Forelimb muscle (tissue), 1 donor: ENCODE measurements at places on chromosomes 2 and 18. TPM values are rescaled to one million over a fixed set of nuclear protein-coding genes. Genes with fewer than 3 reads are reported as not detected.

Gene OSBPL6
- polyA plus RNA-seq = 6.2 TPM

Gene IFIH1
- 2.3 TPM for polyA plus RNA-seq

Gene SOCS6
- 15.5 TPM for polyA plus RNA-seq

Gene B3GNT7
- polyA plus RNA-seq = 0.48 TPM

Gene CYP1B1
- 1.7 TPM for polyA plus RNA-seq

Gene TUBA4B
- 0.20 TPM for polyA plus RNA-seq

Gene COLEC12
- 38.7 TPM for polyA plus RNA-seq

Gene LBH
- polyA plus RNA-seq = 17.4 TPM

Gene PLA2R1
- polyA plus RNA-seq = 1.9 TPM

Gene DSG4
- not detected for polyA plus RNA-seq

Gene BOK
- 63.4 TPM for polyA plus RNA-seq

Gene RTP5
- polyA plus RNA-seq = 0.08 TPM

Gene CELF4
- polyA plus RNA-seq = 1.1 TPM

Gene ERBB4
- polyA plus RNA-seq = 8.8 TPM

Gene DOCK10
- polyA plus RNA-seq = 16.3 TPM

DNA sequence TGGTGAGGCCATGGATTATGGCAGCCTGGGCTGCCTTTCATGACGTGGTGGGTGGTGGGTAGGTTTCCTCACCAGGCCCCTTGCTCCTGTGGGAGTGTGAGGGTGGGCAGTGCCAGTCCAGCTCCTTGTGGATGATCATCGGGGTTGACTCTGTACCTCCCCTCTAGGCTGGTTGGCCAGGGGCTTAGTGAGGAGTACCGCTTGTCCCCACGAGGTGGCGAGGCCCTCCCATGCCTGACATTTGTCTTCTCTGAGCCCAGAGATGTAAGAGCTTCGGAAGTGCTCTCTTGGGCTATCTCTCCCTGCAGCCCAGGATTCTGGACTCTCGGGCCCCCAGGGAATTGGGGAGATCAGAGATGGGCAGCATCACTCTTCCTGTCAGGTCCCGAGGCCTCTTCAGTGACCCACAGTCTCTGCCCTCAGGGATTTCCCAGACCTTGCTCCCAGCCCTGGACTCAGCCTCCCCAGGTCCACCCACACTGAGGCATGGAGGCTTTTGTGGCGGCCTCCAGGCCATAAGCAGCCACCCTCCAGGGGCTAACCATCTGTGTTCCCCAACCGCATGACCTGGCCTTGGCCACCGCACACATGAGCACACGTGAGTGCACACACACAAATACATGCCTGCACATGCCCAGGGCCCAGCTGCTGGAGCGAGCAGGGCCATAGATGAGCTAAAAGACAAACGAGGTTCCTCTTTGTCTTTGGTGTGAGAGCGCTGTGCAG is 6.5 kb downstream of the SPR start:
- no peak for DNase-seq

GRCh38 chr2:108988796-108989713 is at the start of gene EDAR:
Gene EDAR (minus strand): TSS chr2:108989220. CDS start chr2:108931014, 58,206 bp downstream.
- DNase-seq = no peak

DNA sequence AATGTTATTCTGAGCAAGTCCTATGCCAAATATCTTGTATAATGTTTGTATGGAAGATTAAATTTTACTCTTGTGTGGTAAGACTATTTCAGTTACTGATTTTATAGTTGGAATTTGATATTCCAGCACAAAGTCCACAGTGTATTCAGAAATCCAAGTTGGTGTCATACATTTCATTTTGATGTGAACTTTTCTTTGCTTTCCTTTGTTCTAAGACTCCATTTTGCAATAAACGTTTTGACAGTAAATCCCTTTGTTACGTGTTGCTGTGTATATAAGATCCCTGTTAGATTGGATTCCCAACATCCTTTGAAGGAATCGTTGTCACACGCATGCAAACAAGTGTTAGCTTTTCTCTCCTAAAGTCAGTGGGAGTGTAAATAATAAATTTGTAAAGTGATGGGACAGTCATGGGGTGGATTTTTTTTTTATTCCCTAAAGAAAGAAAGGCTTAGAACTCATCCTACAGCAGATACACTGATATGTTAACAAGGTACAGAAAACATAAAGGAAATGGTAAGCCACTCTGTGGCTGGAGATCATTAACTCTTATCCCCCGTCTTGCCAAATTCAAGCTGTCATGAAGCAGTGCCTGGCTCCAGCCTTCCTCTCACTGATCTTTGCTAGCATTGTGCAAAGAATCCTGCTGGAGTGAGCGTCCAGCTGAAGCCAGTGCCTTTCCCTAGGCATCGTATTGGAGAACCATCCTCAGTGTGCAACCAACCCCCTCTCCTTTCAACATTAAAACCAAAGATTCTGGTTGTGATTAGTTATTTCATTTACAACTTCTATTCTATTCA is 127.6 kb upstream of the CDCA7 start:
- no peak for DNase-seq

DNA sequence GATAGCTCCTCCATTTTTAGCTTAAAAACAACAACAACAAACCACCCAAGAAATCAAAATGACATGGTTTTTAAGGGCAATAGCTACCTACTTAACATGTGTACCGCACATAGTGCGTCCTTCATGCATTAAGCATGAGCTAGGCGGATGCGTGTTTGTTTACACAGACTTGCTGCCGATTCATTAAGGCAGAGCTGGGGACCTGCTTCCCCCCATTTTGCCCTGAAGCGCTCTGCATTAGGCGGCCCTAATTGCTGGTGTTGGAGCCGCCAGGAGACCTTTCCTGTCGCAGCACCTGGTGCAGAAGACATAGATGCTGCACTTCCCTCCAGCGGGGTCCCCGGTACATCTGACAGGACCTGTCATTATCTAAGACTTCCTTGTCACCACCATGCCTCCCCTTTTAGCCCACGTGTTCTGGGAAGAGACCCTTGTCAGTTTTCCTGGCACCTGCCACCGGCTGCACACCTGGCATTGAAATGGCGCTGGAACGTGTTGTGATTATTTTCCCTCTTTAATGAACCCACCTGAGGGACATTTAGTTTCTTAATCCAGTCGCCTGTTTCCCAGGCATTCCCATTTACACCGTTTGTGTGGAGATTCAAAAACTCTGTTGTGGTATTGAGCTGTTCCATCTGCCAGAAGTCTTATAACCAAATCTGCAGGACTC is 261.1 kb upstream of the RAB12 start:
- no peak for DNase-seq

GRCh38 chr18:49250816-49251388 is 209.5 kb downstream of the DYM start:
- no peak for DNase-seq

DNA sequence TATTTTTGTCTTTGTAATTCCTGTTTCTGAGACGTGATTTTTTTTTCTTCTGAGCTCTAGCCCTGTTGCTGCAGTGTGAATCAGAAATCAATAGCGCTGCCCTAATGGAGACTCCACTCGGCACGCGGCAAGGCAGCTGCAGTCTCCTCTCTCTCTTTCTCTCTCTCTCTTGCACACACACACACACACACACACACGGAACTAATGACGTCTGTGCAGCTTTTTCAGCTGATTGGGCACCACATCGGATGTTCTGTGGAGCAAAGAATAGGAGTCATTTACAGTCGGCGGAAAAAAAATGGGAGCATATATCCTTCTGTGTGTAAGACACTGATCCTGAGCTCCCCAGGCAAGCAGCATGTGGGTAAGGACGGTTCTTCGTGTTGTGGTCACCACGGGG is 2.0 kb upstream of the MYT1L start:
- DNase-seq = no peak

DNA sequence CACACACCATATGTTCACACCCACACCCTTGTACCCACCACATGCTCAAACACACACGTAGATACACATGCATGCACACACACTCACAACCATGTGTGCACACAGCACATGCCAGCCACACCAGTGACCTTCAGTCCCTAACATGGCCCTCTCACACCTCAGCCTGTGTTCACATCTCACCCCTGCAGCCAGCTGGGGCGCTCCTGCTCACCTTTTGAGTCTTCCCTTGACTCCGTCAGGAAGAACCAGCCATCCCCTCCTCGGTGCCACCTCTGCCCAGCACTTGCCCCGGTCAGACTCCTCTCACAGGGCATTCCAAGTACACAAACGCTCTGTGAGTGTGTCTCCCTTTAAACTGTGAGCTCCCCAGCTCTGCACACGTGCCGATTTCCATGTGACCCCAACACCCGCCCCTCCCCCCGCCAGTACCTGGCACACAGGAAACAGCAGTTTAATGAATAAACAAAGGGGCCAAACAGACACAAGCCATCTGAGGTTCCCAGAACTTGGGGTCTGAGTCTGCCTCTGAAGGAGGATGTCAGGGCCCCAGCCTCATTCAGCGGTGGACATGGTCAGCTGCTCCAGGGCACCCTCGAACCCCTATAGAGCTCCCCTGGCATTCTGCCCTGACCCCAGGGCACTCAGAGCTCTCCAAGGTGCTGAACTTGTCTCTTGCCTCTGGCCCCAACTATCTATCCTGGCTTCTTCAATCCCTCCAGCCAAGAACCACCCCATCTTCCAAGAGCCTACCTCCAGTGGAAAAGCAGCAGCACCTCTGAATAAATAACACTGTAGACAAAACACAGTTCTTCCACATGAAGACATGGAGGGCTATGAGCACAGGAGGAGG is 252.9 kb downstream of the ATAD2B start:
- DNase-seq = no peak

DNA sequence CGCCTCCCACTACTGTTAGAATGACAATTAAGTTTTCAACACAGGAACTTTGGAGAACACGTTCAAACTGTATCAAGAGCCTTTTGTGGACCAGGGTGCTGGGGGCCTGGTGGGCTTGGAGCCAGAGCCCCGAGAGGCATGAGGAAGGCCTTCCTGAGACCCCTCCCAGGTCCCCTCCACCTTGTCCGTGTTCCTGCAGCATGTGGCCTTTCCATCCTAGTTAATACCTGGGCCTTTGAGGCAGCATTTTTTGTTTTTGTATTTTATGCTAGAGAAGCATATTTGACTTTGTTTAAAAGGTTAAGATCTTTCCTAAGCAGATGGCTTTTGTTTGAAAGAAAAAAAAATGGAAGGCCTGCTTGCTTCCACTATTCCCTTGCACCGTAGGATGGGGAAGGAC is 68.0 kb downstream of the INPP4A start:
- no peak for DNase-seq

DNA sequence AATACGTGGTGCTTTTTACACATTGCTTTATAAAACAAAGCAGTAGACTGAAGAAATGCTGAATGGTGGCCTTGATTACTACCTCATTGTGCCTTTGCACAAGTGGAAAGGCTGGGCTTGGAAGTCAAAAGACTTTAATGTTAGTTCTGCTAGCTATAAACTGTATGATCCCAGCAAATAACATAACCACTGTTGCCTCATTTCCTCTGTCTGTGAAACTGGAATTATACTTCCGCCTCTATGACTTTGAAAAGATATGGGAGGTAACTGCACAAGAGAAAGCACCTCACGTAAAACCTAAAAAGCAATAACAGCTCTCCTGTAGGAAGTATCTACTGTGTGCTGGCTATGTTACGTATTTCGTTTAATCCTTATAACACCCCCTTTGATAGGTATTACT is 43.4 kb upstream of the DSC1 start:
- DNase-seq = no peak

DNA sequence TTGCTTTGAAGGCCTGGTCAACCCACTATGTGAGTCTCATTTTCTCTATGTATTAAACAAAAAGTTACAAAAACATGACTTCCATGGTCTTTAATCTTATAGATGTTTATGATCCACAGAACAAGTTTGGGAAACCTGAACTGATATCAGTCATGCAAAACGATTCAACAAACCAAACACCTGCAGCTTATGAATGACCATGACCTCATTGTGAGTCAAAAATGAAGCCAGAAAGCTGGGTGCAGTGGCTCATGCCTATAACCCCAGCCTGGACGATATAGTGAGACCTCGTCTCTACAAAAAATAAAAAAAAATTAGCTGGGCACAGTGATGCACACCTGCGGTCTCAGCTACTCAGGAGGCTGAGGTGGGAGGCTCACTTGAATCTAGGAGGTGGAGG is 270.4 kb upstream of the CCDC68 start:
- DNase-seq = no peak

GRCh38 chr2:42193722-42194187 is 24.6 kb downstream of the EML4 start:
- DNase-seq = no peak

- no peak for DNase-seq
Measured at GRCh38 chr2:28962505-28962904, 18.6 kb upstream of the TOGARAM2 start.

GRCh38 chr2:38026846-38027245 is 49.1 kb downstream of the CYP1B1 start:
- DNase-seq = no peak

- no peak for DNase-seq
Measured at GRCh38 chr18:44889111-44889510, 208.4 kb downstream of the SETBP1 start.

GRCh38 chr2:208643145-208643544 is 236.6 kb downstream of the PTH2R start:
- no peak for DNase-seq

GRCh38 chr2:151860613-151861146 is 32.5 kb upstream of the ARL5A start:
- DNase-seq = no peak

DNA sequence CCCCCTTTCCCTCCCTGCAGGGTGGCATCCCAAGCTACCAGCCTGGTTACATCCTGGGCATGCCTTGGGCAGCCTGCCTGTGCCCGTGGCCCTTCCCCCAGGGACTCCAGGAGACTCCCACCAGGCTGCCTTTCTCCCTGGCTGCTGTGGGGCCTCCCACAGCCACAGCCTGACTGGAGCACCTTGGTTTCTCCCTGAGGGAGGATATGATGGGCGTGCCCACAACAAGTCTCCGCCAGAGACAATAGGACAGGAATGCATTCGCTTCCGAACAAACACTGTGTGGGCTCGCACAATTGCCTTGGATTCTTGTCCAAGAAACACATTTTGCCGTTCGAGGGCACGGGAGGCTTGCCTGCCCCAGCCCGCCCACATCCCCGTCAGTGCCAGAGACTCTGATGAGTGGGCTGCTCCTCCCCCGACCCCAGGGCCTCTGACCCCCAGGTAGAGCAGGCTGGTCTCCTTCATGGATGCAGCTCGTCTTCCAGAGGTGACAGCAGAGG is 102.1 kb downstream of the SMAD7 start:
- DNase-seq = no peak

- no peak for DNase-seq
Measured at GRCh38 chr2:85706063-85706462, 11.9 kb downstream of the GNLY start.

DNA sequence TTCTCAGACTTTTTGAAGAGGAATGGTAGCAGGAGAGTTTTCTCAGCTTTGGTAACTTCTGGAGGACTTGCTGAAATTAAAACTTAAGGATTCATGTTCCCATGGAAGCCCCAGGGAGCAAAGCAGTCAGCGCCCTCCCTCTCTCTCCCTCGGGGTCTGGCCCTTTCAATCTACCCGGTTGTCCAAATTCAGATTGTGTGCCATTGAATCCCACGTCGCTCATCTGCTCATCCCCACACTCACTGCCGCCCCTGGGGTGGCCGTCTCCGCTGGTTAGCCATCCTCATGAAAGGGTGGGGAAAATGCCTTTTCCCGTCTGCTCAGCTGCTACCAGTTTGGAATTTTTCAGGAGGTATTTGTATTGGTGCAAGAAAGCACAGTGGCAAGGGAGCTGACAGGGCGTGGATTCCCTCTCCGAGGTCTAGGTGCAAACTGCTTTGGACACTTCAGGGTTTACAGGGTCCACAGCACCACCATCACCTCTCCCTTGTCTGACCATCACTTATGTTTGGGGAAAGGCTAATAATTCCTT is 27.1 kb downstream of the MCFD2 start:
- no peak for DNase-seq
